ENCODE measurements at places on chromosomes 13 and 19. TPM values are rescaled to one million over a fixed set of nuclear protein-coding genes. Genes with fewer than 3 reads are reported as not detected.

EID2B gene
- 5.5 TPM for total RNA-seq

TUBA3C gene
- not detected for total RNA-seq

THSD8 gene
- not detected for total RNA-seq

WDR88 gene
- total RNA-seq: not detected

KLF2 gene
- total RNA-seq: 4.4 TPM

APOC1 gene
- not detected for total RNA-seq

CYP2F1 gene
- not detected for total RNA-seq

PRSS57 gene
- not detected for total RNA-seq

SAMD4B gene
- total RNA-seq: 27.5 TPM

POLR1G gene
- total RNA-seq: 27.1 TPM

MCEMP1 gene
- not detected for total RNA-seq

TIMM29 gene
- total RNA-seq: 39.2 TPM

APOE gene
- total RNA-seq: 0.67 TPM

PLPP2 gene
- total RNA-seq: 8.3 TPM

DCLK1 gene
- total RNA-seq: 5.5 TPM

ZNF208 gene
- not detected for total RNA-seq

CLDN10 gene
- not detected for total RNA-seq

SLC25A41 gene
- total RNA-seq: not detected

FFAR1 gene
- total RNA-seq: not detected

PSPN gene
- 0.35 TPM for total RNA-seq

ZNF772 gene
- 3.3 TPM for total RNA-seq

Measured in MG63 (cell line).